ENCODE measurements at places on chromosomes 16 and 17.
A peak's percentile ranks its signal among the peaks of the same experiment; 100 is the strongest.

GRCh38 chr16:88640039-88640495, 1.7 kb downstream of the IL17C start:
- DNase-seq, result no peak

DNA sequence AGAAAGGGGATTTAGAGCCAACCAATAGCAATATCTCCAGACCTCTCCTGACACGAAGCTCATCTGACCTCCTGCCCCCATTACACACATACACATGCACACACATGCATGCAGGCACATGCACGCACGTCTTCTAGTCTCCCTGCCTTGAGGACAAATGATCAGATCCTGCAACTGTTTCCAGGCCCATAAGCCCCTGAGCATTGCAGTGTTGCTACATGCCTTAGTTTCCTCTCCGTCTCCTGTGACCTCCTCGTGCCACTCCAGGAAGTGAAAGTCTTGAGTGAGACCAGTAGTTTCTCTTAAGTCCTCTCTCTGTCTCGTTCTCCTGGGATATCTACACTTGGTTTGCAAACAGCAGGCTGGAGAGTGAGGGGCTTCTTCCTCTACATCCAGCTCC, 8.2 kb downstream of the CIITA start:
- DNase-seq, result no peak

DNA sequence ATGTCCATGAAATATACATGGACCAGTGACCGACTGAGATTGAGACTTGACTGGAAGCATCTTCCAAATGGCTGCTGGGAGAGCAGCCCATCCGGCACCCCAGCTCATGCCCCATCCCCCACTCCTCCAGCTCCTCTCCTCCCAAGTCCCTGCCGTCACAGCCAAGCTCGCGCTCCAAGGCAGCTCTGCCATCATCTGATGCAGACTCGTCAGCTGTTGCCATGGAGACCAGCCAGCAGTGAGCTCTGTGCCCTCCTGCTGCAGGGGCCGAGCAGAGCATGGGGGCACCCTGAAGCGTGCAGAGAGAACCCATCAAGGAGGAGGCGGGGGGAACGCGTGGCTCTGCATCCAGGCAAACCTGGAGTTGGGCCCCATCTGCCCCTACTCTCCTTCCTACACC, 74.5 kb upstream of the TNRC6C start:
- no peak for DNase-seq

DNA sequence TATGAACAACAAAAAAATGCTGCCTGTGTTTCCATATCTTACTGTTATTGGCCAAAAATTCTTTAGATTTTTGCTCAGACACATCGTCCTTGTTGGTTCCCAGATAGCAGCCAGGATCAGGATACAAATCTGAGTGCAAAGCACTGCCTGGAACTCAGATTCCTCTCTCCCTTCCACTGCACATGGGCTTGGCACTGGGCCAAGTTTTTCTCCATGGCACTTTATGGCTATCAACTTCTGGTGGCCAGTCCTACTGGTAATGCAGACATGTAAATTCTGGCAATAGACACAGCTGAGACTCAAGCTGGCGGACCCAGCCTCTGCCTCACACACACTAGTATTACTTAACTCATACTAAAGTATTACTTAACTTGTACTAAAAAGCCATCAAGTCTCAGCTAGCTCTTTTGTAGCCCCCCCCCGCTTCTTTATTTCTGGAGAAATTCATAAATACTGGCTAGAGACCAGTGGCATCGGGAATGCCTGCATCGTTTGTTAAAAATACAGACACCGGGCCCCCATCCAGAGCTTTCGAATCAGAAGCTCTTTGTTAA, 181.2 kb upstream of the COX10 start:
- no peak for DNase-seq

- no peak for DNase-seq
Measured at GRCh38 chr17:4492721-4493561, 5.7 kb upstream of the SPNS2 start.

DNA sequence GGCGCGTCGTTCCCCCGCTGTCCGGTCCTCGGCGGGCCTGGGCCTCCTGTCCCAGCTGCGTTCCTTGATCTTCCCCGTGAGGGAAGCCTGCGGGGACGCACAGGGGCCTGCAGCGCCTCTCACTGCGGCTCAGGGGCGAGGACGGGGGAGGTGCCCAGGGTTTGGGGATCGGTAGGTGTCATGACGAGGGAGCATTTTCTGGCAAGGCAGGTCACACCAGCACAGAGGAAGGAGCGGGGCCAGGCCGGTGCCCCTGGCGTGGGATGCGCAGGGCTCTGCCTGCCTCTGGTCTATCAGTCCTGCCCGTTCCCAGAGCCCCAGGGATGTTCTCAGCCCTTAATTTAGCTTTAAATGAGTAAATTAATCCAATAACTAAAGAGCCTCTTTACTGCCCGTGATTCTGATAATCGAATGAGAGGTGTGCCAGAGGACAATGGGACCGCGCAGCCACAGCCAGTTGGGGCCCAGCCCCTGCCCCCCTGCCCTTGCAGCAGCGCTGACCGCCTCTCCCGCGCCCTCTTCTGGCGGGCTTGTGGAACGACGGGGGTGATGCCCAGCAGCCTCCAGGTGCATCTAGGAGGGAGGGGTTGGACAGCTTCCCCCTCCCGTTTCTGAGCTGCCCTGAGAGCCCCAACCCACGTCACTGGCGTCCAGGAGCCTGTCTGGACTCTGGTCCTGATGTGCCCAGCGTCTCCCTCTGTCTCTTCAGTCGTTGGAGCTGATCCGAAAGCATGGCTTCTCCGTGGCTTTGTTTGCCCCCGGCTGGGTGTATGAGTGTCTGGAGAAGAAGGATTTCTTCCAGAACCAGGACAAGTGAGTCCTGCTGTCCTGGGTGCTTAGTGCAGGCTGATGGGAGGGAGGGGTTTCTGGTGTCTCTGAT, 7.9 kb downstream of the ENGASE start:
- DNase-seq, result peak; percentile 50

DNA sequence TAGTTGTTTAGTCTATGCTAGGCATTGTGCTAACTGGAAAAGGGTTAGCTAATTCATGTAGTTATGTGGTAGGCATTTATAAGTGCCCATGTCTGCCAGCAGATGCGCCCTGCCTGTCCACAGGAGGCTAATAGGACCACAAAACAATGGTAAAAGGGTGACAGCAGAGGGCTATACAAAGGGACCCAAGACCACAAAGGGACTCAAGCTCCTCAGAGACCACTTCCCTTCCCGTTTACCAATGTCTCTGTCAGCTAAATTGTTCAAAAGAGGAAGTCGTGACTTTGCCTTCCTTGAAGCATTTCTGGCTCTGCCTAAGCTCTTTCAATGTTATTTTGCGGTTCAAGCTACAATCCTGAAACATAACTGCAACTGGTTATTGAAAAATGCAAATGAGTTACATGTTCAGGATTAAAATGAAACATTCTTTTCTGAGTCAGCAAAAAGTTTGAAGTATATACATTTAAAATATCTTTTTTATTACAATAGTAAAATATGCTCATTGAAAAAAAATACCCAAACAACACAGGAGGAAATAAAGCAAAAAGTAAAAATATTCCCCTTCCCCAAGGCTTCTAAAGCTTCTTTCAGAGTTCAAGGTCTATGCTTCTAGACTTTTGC, 149.2 kb downstream of the MAF start:
- DNase-seq, result peak; percentile 65

- no peak for DNase-seq
Measured at GRCh38 chr16:46709469-46710005, 20.1 kb downstream of the ORC6 start.

DNA sequence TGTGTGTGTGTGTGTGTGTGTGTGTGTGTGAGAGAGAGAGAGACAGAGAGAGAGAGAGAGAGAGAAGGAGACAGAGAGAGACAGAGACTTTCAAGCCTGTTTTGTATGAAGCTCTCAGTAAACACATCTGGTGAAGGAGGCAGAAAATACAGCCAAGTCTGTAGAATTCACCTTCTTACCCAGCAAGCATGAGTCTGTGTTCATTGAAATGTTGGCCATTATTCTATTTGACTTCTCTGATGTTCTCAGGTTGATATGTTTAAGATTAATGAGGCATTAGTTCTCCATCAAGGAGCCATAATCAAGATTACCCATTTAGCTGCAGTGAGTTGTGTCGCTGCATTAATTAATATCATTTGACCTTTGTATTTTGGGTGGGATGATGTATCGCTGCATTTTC, 895.8 kb upstream of the EEF2KMT start:
- no peak for DNase-seq

DNA sequence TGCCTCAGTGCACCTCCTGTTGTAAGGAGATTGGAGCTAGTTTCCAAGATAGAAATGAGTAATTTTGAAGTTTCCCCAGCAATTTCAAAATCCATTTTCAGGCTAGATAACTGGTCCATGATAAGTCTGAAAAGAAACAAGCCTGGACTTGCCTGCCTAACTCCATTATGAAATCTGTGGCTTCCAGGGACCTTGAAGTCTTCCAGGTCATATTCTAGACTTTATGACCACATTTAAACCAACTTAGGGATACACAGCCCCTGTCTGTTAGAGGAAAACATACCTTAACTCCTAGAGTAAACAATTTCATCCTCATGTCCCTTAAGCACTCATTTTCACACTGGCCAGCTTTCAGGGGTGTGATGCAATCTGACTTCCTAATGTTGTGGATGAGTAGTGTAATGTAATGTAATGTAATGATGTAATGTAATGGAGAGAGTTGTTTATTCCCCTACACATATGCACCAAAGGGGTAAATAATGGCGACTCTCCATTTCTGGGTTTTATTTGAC, 96.7 kb upstream of the FAM20A start:
- no peak for DNase-seq

- DNase-seq, result no peak
Measured at GRCh38 chr16:21167360-21167759, 8.9 kb downstream of the LDAF1 start.

DNA sequence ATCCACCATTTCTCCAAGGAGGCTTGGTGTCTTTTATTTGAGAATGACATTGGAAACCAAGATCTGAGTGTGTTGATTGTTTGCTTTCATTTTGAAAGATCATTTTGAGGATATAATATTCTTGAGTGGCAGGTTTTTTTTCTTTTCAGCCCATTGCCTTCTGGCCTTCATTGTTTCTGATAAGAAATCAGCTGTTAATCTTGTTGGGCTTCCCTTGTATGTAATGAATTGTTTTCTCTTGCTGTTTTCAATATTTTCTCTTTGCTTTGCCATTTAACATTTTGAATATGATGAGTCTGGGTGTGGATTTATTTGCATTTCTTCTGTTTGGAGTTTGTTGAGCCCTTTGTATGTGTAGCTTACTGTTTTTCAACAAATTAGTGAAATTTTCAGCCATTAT, 22.0 kb downstream of the PRSS54 start:
- no peak for DNase-seq

DNA sequence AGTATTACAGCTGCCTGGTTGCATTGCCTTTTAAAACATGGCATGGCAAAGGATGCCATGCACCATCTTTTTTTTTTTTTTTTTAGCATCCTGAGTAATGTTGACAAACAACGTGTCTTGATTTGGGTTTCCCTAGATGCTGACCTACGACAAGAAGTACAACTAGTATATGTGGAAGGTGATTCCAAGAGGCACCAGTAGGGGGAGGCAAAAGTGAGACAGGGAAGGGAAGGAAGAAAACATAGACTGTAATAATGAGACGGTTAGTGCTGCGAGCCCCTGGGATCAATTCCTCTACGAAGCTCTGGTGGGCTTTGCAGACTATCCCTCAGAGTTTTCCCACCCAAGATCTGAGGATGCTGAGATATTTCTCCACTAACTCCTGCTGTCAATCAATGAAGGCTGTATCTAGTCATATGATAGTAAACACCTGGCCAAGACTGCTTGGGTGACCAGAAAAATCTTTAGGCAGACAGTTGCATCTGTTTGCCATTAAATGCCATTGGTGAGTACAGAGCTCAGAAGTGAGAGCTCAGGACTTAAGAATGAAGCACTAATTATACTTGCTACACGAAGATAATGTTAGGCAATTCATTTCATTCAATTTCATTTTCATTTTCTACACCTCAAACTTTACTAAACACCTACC, 458.6 kb upstream of the GOT2 start:
- DNase-seq, result peak; percentile 8

- DNase-seq, result no peak
Measured at GRCh38 chr17:76709077-76709950, 1.5 kb downstream of the MXRA7 start.

DNA sequence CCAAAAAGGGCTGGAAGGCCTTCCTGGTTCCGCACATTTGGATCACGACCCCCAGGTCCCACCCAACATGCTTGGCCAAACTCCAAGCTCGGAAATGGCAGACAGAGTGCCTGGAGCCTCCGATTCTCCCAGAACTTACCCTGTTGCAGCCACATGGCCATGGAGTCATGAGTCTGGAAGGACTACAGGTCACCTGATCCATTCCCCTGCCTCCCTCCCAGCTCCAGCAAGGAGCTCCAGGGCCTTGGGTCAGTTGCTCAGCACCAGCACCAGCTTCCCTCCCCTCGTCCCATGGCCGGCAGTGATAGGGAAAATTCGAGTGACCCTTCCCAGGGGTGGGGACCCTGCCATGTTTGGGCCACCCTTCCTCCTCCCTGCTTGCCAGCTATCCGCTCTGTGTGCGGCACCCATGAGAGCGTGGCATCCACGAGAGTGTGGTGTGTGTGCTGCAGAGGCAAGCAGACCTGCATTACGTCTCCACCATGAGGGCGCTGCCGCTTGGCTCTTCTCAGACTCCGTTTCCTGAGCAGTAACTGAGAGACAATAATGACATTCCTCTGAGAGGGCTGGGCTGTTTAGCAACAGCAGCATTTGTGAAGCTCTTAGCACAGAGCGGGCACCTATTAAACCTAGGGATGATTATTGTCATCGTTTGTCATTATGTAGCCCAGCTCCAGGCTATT, 21.3 kb upstream of the RPL38 start:
- DNase-seq, result no peak

GRCh38 chr16:65745-66144, 6.7 kb downstream of the RHBDF1 start:
- DNase-seq, result peak; percentile 87

DNA sequence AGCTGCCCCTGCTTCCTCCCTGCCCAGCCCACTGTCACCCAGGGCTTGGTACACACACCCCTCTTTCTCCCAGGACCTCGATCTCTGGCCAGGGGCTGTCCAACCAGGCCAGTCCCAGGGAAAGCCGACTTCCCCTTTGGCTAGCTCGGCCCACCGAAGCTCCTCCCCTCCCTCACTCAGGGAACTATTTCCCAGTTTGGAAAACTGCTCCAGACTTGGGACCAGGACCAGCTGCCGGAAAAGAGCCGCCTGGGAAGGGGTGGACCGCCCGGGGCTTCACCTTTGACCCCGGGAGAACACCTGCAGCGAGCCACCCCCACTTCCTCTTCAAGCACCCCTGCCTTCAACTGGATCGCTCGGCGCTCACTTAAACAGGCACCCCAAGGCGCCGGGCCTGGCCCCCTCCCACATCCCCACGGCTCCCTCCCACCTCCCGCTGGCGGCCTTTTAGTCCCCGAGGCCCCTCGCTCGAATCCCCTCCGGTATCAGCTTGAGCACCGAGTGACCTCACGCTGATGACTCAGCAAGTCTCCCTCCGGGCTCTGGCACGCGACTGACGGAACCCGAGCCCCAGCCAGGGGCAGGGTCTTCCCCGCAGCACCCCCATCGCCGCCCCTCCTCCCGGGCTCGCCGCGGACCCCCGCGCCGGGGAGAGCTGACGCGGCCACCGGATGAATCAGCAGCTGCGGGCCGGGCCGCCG, 934 bp downstream of the MAFG start:
- peak; percentile 70 for DNase-seq

- no peak for DNase-seq
Measured at GRCh38 chr16:78291604-78292003, 192.2 kb downstream of the WWOX start.

- no peak for DNase-seq
Measured at GRCh38 chr16:86281421-86281820, 228.9 kb upstream of the FOXF1 start.

- no peak for DNase-seq
Measured at GRCh38 chr17:64692187-64692586, 30.1 kb upstream of the SMURF2 start.

GRCh38 chr16:67649494-67649931, 4.6 kb downstream of the CARMIL2 start:
- no peak for DNase-seq

GRCh38 chr16:78566397-78567073, 467.1 kb downstream of the WWOX start:
- no peak for DNase-seq

Measured in activated CD4-positive, alpha-beta T cell treated with anti-CD3 and anti-CD28 coated beads, Interleukin-2, amount 50 U/mL, for 16 hours (primary cell).